ENCODE measurements at places on chromosomes 1 and 21. TPM values are rescaled to one million over a fixed set of nuclear protein-coding genes. Genes with fewer than 3 reads are reported as not detected.
A peak's percentile ranks its signal among the peaks of the same experiment; 100 is the strongest.

- peak; percentile 40 for DNase-seq
These were observed 34.9 kb downstream of the CENPF start for GRCh38 chr1:214637722-214638458.

DNA sequence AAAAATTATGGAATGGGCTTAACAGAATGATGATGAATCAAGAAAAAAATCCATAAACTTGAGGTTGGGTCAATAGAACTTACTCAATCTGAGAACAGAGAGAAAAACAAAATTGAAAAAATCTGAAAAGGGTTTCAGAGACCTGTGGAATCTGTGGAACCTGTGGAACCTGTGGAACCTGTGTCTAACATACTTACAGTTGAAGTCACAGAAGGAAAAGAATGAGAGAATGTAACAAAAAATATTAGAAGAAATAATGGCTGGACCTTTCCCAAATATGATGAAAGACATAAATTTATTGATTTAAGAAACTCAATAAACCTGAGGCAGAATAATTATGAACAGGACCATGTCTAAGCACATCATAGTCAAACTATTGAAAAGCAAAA lies 17.7 kb upstream of the QSOX1 start:
- DNase-seq: no peak

- DNase-seq: no peak
These were observed 208.3 kb upstream of the C1orf174 start for GRCh38 chr1:4108331-4108730.

- no peak for DNase-seq
These were observed 325.3 kb downstream of the PTBP2 start for GRCh38 chr1:97046765-97047420.

DNA sequence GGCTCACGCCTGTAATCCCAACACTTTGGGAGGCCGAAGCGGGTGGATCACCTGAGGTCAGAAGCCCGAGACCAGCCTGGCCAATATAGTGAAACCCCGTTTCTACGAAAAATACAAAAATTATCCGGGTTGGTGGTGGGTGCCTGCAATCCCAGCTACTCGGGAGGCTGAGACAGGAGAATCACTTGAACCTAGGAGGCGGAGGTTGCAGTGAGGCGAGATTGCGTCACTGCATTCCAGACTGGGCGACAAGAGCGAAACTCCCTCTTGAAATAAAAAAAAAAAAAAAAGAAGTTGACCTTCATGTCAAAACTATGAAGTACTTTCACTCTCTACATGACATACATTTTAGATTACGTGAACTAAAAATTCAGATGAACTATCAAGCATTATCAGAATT lies 153.7 kb downstream of the COL11A1 start:
- no peak for DNase-seq

DNA sequence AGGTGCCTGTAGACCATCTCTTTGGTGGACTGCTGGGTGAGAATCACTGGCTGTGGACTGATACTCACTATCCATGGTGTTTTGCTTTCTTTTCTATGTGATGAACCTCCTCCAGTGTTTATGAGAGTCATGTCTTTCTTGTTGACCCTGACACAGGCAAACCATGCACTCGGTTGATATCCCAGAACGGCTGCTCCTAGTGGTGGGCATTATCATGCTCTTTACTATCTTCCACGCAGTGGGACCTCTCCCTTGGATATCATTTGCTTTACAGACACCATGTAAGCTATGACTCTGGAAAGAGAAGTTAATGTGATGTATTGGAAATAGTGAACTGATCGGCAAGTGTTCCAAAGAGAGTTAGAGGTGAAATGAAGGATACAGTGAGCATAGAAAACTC lies 1455.6 kb downstream of the BRINP3 start:
- DNase-seq: no peak

DNA sequence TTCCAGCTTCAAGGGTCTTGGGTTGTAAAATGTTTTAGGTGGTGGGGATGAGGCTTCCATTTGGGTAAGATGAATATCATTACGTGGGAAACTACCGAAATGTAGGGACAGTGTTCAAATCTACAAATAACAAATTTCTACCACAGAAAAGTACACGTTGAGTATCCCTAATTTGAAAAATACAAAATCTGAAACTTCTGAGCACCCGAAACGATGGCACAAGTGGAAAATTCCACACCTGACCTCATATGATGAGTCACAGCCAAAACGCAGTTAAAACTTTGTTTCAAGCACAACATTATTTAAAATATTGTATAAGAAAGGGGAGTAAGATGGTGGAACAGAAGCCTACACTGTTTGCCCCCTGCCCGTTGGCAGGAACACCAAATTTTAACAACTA lies 8.8 kb upstream of the HENMT1 start:
- DNase-seq: no peak

The ERICH3 gene
- total RNA-seq: 0.14 TPM

The CD34 gene
- total RNA-seq: 0.27 TPM
